AG04450 (cell line): ENCODE measurements at places on chromosomes 7 and 10. TPM values are rescaled to one million over a fixed set of nuclear protein-coding genes. Genes with fewer than 3 reads are reported as not detected.

H2BK1 gene
- not detected in 2 replicates for polyA plus RNA-seq

GRCh38 chr10:23345861-23346260 lies 1.3 kb upstream of the C10orf67 start:
- peak; percentile 67 for DNase-seq

GRCh38 chr10:70352401-70353097 lies 29.9 kb downstream of the LRRC20 start:
- no peak for DNase-seq

- no peak for DNase-seq
Observed at GRCh38 chr7:90618876-90619275, 22.8 kb downstream of the CDK14 start.

- DNase-seq, result no peak
Observed at GRCh38 chr7:19133886-19134285, 11.3 kb downstream of the FERD3L start.

DNA sequence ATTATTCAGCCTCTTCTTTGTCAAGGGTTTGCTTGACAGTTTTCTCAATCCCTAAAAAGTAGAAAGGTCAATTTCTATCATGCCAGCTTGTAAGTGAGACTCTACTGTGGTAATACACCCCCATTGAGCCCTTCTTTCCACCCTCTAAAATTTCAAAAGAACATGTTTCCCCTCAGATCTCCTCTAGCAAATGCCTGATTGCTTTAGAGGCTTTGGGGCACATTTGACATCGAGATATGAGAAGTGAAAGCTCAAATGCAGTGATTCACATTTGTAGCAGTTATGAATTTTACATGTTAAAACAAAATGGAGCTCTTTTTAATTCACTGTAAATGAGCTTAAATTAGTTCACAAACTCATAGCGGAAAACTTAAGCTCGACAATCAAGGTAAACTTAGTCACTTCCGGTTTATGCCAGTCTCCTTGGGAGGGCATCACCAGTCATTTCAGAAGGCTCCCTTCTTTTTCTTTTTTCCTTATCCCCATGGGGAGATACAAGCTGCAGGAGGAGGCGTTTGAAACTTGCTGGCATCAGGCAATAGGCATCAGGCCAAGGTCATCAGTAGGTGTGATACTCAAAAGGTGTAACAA lies 55.3 kb upstream of the ADO start:
- DNase-seq, result no peak

OR9A2 gene
- not detected in 2 replicates for polyA plus RNA-seq

- DNase-seq, result no peak
Observed at GRCh38 chr7:98224701-98225181, 13.5 kb downstream of the BHLHA15 start.

DNA sequence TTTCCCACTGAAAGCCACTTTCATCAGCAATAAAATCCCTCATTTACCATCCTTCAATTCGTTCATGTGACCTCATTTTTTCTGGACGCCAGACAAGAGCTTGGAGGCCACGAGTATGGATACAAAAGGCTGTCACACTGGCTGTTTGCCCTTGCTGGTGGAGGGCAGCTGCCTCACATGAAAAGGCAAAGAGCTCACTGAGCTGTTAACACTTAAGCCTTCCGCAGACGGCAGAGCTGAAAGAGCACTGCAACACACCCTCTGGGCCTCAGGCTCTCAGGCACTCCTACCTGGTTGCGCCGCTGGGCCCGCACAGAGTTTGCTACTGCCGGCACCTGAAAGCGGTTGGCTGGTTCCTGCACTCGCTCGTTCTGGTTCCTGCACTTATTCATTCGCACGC lies 193.5 kb downstream of the CFTR start:
- no peak for DNase-seq

GRCh38 chr10:2076528-2076927 lies 339.2 kb upstream of the ADARB2 start:
- no peak for DNase-seq

VPS37D gene
- 1.8 and 3.7 TPM in 2 replicates for polyA plus RNA-seq

DNA sequence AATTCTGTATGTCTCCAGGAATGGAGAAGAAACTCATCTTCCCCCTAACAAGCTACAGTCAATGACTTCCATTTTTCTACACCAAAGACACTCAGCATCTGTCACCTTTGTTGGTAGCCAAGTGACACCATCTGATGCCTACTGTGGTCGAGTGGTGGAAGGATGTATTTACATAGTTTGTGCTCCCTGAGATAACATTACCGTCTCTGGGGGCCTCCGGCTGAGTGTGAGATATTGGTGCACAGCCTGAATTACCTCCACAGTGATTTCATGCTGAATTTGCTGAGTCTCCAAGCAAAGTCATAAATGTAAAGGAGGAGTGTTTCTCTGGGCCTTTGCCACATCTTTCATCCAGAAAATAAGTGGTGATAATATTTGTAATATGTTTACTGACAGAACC lies 114.0 kb downstream of the GRID1 start:
- no peak for DNase-seq

KLLN gene
- 0.51 and 0.58 TPM in 2 replicates for polyA plus RNA-seq

DNA sequence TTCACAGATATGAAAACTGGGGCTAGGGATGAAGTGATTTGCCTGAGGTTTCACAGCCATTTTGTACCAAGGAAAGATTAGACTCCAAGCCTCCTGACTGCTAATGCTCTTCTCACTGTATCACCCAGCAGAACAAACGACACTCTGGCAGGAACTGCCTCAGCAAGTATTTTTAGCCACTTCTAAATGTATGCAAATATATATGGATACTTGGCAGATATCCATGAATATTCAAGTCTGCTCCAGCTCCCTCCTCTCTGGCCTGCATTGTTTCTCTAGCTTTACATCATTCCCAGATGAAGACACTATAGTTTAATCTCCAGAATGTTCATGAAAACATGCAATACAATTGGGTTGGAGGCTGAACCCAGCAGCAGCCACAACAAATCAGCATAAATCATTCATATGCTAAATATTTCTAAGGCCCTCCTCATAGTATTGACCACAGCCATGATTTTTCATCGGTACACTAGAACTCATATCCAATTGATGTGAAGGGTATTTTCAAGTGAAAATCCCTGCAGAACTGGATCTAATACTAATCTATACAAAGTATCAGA lies 65.5 kb downstream of the HPSE2 start:
- DNase-seq, result no peak

DNA sequence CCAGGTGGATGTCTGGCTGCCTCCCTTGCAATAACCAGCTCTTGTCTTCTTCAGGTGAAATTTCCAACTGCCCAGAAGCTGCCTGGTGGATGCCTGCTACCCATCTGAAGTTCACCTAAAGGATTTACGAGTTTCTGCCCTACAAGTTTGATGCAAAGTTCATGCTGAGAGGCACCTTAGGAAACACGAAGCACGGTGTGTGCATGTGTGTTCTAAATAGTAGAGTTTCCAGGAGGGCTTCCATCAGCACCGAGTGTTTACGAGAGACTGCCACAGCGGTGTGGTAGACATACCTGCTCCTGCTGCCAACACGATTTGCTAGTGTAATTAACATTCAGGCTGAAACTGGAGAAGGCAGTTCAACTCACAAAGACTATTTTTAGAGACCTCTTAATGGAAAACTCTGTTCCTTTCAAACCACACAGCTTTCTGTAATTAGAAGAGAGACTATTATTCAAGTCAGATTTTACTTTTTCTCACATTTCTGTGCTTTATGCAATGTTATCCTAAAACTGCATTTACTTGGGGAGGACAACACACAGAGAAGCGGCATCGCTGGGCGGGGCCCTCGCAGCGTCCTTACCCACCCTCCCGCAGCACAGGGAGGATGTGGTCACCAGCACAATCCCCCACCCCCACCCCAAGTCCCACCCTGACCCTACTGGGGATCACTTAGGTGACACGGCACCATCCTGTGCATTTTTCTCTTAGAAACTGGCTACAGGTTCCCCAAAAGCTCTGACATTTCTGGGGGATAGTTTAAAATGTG lies 15.5 kb upstream of the CPXM2 start:
- no peak for DNase-seq

- no peak for DNase-seq
Observed at GRCh38 chr10:13701157-13701919, 114.6 kb downstream of the PRPF18 start.

- no peak for DNase-seq
Observed at GRCh38 chr7:75971309-75971960, 23.0 kb downstream of the TMEM120A start.

- no peak for DNase-seq
Observed at GRCh38 chr7:50339990-50340500, 35.5 kb downstream of the IKZF1 start.

AKR1C8 gene
- not detected in 2 replicates for polyA plus RNA-seq

- DNase-seq, result no peak
Observed at GRCh38 chr7:102988631-102989560, 76.1 kb downstream of the LRRC17 start.

GET4 gene
- 13.9 and 18.5 TPM in 2 replicates for polyA plus RNA-seq

DNA sequence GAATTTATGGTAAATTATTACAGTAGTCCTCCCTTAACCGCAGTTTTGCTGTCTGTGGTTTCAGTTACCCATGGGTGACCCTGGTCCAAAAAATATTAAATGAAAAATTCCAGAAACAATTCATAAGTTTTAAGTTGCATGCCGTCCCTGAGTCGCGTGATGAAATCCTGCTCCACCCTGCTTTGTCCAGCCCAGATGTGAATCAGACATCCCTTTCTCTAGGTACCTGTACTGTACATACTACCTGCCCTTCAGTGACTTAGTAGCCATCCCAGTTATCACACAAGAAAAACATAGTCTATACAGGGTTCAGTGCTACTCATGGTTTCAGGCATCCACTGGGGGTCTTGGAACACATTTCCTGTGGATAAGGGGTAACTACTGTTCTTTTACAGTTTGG lies 20.5 kb upstream of the RHEB start:
- DNase-seq, result no peak

LIPF gene
- not detected in 2 replicates for polyA plus RNA-seq

- DNase-seq, result no peak
Observed at GRCh38 chr7:155002411-155003091, 373 bp downstream of the PAXIP1 start.

DNA sequence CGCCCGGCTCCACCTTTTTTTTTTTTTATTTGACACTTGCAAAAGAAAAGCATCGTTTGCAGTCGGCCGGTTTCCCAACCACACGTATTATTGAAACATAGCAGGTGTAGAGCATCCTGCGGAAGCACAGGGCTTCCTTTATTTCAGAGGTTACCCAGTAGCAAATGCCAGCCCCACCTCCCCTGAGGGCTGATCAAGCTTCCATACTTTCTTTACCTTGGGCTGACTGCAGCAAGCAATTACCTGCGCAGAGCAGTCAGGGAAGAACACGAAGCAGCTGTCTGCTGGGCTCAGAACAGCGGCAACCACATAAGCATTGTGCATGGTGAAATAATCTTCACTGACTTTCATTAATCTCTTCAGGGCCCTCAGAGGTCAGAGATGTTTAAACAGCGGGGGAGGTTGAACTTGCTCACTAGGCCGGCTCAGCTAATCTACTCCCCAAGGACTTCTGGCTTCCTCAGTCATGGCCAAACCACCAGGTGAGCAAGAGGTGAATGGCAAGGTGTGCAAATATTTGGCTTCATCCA lies 784.7 kb upstream of the AUTS2 start:
- DNase-seq, result no peak

PLXNA4 gene
- 0.01 and 0.05 TPM in 2 replicates for polyA plus RNA-seq

GRCh38 chr10:37713642-37714041 lies 143.8 kb downstream of the ZNF248 start:
- no peak for DNase-seq

GARS1 gene
- polyA plus RNA-seq, result 749 and 829 TPM in 2 replicates

GPR22 gene
- not detected in 2 replicates for polyA plus RNA-seq

- DNase-seq, result no peak
Observed at GRCh38 chr7:38040831-38041230, 120.4 kb downstream of the EPDR1 start.

MSS51 gene
- 1.2 and 1.4 TPM in 2 replicates for polyA plus RNA-seq

STK32C gene
- polyA plus RNA-seq, result 5.0 and 5.3 TPM in 2 replicates

RADIL gene
- polyA plus RNA-seq, result 0.07 and 0.31 TPM in 2 replicates

NEUROG3 gene
- polyA plus RNA-seq, result not detected in 2 replicates

NUTM2E gene
- polyA plus RNA-seq, result 0.07 and 0.09 TPM in 2 replicates

PLOD3 gene
- polyA plus RNA-seq, result 60.6 and 86.9 TPM in 2 replicates

AMPH gene
- 17.3 and 19.5 TPM in 2 replicates for polyA plus RNA-seq

GRCh38 chr7:1368184-1368681 lies 91.0 kb downstream of the MICALL2 start:
- DNase-seq, result no peak

- DNase-seq, result no peak
Observed at GRCh38 chr10:89683883-89684282, 17.5 kb upstream of the KIF20B start.

MRLN gene
- polyA plus RNA-seq, result not detected in 2 replicates

PAX2 gene
- polyA plus RNA-seq, result not detected in 2 replicates

RELN gene
- polyA plus RNA-seq, result 6.0 and 7.6 TPM in 2 replicates

GRCh38 chr7:78510580-78511188 lies 712.1 kb downstream of the PHTF2 start:
- peak; percentile 29 for DNase-seq

- DNase-seq, result no peak
Observed at GRCh38 chr7:101633511-101633910, 4.4 kb upstream of the MYL10 start.

ATRNL1 gene
- polyA plus RNA-seq, result 0.17 and 0.20 TPM in 2 replicates

DNA sequence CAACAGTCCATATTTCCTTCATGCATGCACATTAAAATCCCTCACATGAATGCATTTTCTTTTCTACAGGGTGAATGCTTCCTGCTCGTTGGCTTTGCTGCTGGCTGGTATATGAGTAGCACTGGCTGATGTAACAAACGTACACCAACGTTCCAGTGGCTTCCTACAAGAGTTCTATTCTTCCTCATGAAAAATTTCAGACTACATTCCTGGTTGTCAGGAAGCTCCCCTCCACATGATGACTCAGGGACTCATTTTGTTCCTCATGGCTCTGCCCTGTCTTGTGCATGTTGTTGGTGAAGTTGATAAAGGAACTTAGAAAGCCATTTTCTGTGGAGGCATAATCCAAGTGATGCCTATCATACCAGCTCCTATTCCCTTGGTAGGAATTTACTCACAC lies 470.7 kb upstream of the KLF6 start:
- no peak for DNase-seq

DNA sequence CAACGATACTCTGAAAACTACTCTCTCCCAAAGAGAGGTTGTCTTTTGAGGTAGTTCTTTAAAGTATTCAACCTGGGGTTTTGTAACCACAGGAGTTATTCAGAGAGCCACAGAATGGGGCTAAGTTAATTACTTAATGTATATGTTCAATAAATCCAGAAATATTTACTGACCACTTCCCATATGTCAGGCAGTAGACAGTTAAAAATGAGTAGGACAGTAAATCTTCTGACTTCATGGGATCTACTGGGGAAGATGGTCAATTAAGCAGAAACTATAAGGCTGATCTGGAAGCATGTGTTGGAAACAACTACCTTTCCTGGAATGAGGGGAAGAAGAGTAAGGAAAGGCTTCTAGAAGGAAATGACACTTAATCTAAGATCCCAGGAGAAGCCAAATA lies 167.7 kb downstream of the MAGI2 start:
- no peak for DNase-seq

GRCh38 chr10:57706576-57707299 lies 561.0 kb downstream of the IPMK start:
- no peak for DNase-seq

GRCh38 chr10:86849181-86849894 lies 92.9 kb downstream of the BMPR1A start:
- DNase-seq, result no peak

- peak; percentile 43 for DNase-seq
Observed at GRCh38 chr7:32479574-32480200, 10.5 kb downstream of the LSM5 start.
